ENCODE measurements at places on chromosomes 1 and 21.

DNA sequence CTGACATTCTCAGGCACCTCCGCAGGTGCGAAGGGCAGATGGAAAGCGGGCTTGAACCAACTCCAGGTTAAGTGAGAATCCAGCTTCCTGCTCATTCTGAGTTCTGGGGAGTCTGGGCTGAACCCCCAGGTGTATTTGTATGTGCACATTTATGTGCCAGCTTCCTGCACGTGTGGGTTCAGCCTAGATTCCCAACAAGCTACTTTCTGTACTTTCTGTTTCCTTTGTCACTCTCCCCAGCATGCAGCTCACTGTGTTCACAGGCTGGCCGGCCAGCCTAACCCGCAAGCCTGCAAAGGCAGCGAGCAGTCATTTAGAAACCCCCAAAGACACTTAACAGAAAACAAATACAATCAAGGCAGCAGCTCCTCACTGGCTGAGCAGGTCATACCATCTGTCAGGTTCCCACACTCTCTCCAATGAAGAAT is 1.3 kb upstream of the IL19 start:
- peak; percentile 55 for DNase-seq

DNA sequence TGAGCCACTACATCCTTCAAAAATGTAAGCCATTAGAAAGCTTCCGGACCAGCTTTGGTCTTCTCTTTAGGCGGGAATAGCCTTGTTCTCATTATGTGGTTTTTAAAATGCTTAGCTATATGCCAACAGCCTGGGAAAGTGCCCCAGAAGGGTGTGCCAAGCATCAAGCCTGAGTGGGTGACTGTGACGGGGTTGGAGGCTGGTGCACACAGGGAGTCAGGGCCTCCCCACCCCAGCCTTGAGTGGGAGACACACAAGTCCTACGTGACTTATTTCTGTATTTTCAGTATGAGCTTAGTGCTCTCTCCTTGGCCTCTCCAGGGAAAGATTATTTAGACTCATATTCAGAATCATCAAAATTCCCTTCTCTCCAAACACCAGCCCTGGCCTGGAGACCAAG is 9.8 kb downstream of the UBASH3A start:
- DNase-seq = no peak

DNA sequence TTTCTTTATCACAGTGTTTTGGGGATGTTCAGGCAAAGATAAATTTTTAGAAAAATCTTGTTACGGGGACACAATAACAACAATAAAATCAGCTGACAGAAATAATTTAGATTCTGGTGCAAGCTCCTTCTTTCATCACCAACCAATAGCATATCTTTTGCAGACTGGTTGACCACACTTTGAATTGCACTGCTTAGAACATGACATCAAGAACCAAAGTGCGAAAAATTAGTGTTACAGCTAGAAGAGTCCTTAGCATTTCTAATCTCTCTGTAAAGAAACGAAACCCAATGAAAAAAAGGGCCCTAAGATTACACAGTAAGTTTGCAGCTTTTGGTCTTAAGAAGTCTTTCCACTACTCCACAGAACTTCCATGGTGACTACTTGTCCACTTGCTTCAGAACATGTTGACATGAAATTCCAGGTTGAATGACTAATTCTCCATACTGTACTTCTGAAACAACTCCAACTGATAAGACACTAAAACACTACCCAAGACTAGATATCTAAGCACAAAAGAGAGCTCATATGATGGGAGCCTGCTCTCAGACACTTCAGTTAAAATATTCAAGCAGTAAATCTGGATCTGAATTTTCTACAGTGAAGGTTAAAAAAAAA is 31.3 kb downstream of the XKR8 start:
- no peak for DNase-seq

DNA sequence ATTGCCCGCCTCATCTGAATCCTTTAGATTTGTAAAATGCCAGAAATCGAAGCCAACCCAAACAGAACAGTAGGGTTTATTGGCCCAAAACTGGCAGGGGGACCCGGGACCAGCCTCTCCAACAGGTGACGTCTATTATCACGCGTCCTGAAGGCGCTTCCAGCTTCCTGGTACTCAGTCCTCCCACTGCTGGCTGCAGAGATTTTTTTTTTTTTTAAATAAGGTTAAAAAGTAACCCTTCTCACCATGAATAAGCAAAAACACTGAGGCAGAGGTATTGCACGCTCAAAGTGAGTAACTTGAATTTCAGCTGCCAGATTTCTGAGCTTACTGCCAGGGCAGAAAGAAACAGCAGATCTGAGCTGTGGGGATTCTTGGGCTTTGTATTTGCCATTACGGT is 54.4 kb upstream of the GCLM start:
- no peak for DNase-seq

DNA sequence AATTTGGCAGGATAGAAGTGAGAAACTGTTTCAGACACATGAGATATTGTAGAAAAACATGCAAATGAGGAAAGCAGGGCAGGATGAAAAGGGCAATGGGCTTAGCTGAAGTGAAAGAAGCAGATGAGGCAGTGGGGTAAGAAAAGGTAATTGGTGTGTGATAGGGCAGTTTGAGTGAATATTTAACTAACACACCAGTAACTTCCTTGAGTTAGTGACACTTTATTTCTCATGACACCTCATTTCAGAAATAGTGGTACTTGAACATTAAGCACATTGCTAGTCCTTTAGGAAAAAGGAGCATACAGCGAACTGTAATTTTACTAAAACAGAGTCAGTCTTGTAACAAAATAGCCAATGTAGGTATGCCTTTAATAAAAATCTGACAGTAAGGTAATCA is 415.0 kb downstream of the DPYD start:
- DNase-seq = no peak

DNA sequence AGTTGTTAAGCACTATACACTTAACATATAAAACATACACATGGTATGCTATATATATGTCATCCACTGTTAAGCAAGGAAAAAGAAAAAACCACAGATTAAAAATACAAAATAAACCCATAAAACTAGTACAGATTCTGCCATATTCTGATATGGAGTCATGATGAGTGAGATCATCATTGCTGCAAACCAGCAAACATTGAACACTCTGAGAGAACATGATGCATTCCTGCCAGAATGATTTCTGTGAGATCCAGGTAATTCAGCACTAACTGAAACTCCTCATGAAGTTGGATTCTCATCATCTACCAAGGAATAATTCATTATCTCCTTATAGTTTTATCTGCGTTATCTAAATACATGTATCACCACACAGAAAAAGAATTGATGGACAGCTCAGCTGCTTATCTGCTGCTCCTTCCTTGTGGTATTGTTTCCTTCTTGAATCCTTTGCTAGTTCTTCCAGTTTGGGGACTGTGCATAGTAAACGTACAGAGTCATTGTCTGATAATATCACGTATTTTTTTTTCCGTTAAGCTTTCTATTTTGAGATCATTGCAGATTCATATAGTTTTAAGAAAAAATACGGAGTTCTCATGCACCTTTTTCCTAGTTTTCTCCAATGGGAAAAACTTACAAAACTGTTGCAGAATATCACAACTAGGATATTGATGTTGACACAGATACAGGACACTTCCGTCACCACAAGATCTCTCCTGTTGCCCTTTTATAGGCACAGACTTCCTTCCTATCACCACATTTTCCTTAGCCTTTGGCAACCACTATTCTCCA is 9.3 kb downstream of the RAB4A start:
- DNase-seq = no peak

- no peak for DNase-seq
Measured at GRCh38 chr1:181140891-181141290, 52.4 kb downstream of the IER5 start.

- DNase-seq = no peak
Measured at GRCh38 chr1:216032284-216032683, 391.0 kb downstream of the USH2A start.

GRCh38 chr1:245062741-245063305 is 92.0 kb upstream of the KIF26B start:
- no peak for DNase-seq

- no peak for DNase-seq
Measured at GRCh38 chr1:100313382-100313781, 38.9 kb upstream of the CDC14A start.

- no peak for DNase-seq
Measured at GRCh38 chr1:205421798-205422197, at the start of gene LEMD1. Gene LEMD1, minus strand, starts transcription at chr1:205422056. Its CDS starts 1,520 bp downstream, at chr1:205420536.

DNA sequence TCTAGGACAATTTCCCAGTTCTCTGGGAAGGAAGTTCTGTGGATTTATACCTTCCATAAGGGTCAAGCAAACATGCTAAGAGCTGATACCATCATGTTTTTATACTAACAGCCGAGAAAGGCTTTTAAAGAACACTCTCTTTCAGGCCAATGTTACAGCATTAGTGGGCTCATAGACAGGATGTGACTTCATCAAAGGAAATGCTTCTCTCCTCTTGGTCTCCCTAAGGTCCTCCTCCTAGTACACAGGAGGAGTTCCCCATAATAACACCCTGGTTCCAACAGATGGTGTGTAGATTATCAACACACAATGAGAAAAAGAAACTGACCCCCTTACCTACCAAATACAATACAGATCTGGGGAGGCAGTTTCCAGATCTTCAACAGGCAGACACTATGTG is 26.7 kb upstream of the GLIS1 start:
- no peak for DNase-seq

DNA sequence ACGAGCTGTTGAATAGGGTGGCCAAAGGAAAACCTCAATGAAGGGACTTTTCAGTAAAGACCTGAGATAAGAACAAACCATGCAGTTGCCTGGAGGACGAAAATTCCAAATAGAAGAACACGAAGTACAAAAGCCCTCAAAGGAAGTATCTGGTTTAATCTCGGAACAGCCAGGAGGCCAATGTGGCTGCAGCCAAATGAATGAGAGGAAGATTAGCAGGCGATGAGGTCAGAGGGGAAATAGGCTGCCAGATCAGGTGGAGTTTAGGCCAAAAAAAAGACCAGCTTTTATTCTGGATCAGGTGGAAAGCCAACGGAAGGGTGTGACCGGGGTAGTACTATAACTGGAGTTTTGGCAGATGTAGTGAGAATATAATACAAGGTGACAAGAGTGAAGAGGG is 43.7 kb downstream of the SRSF11 start:
- no peak for DNase-seq

DNA sequence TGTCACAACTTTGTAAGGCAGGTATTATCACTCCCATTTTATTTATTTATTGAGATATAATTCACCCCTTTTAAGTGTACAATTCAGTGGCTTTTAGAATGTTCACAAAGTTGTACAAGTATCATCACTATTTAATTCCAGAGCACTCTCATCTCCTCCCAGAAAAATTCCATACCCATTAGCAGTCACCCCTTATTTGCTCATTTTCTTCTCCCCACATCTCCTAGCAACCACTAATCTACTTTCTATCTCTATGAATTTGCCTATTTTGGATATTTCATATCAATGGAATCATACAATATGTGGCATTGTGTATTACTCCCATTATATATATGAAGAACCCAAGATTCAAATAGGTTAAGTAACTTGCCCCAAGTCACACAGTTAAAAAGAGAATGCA is 7.0 kb downstream of the DSTYK start:
- no peak for DNase-seq

- no peak for DNase-seq
Measured at GRCh38 chr1:78003070-78003746, 1.5 kb upstream of the DNAJB4 start.

DNA sequence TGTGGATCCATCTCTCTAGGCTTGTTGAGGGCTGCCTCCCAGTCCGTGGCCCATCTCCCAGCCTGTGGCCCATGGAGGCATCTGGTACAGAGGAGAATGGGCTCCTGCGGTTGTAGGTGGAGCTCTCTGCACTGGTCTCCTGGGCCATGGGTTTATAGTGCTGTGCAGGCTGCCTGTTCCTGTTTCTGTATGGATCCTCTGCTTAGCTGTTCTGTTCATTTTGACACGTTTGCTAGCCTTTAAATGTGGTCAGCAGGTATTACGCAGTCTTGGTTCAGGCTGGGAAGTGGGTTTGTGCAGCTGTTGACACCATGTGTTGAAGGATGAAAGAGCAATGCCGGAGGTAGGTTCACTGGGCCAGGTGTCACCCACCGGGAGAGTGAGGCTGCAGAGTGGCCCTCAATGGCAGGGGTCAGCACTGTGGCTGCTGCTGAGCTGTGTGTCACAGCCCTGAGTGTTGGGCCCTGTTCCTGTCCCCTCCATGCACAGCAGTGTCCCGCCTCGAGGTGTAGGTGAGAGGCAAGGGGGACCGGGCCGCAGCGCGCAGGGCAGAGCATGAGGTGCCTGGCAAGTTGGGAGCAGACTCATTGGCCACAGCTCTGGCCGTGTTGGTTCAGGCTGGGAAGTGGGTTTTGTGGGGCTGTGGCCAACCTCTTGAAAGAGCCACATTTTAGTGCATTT is 39.0 kb downstream of the SNAP47 start:
- DNase-seq = no peak

DNA sequence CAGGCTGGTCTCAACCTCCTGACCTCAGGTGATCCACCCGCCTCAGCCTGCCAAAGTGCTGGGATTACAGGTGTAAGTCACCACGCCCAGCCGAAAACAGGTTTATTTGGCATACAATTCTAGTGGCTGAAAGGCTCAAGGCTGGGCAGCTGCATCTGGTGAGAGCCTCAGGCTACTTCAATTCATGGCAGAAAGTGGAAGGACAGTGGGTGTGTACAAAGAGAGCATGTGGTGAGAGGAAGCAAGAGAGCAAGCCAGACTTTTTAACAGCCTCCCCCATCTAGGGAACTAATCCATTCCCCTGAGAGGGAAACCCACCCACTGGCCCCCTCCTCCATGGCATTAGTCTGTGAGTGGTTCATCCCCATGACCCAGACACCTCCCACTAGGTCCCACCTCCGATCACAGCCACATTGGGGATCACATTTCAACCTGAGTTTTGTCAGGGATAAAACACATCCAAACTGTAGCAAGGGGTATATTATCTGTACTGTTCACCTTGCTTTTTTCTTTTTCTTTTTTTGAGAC is 9.5 kb downstream of the BMP8A start:
- DNase-seq = no peak

DNA sequence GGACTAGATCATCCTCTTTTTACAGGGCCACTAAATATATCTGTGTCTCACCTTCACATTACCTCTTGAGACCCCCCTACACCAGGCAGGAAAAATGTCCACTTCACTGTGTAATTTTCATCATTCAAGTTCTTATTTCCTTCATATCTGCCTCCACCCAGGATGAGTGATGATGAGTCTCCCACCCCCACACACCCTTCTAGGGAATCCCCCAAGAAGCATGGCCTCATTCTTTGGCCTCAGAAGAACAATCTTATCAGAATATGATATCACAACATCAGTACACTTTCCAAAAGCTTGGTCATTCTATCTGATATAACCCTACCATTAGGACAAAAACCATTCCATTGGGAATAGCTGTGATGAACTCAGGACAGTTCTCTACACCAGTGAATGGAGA is 170.3 kb upstream of the DUSP10 start:
- no peak for DNase-seq

DNA sequence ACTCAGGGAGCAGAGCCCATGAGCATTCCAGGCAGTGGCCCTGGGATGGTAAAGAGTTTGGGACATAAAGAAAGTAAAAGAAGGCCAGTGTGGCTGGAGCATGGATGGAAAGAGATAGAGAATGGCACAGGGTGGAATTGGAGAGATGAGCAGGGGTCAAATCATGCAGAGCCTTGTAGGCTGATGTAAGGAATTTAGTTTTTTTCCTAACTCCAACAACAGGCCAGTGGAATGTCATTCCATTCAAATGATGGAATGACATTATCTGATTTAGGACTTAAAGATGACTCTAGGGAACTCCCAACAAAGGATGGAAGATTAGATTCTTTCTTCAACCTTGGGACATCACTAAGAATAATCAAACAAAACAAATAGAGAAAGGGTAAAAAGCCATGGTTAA is 12.8 kb upstream of the S100A2 start:
- DNase-seq = no peak
